EH (cell line): ENCODE measurements at places on chromosomes 7 and 10.

DNA sequence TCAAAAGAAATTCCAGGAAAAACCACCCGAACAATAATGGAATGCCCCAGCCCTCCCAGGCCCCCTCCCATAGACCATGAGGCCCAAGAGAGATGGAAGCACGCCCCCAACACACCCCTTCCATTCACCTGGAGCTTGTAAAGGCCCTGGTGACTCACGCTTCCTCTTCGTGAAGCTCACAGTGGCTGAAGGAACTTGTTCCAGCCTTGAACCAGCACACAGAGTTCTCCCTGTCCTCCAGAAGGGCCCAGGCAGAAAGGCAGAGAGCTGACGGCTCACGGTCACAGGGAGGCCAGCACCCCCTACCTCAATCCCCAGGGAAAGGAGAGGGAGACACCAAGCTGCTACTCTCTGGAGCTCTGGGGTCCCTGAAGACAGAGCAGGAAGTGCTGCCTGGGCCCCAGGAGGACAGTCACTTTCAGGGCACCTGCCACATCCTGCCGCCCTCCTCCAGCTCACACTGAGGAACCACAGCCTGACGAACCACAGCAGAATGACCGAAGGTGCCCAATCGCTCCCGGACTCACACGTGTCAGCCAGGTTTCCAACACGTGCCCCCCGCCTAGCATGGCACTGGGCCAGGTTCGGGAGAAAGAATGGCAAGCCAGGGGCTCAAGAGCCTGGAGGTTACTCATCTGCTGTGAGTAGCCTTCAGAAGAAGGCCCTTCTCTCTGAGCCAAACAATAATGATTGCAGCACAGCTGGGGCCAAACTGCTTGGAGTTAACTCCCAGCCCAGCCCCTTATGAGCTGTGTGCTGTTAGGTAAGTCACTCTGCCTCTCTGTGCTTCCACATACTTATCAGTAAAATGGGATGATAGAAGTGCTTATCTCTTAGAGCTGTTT lies 52.8 kb downstream of the DLG5 start:
- DNase-seq, result peak; percentile 71

DNA sequence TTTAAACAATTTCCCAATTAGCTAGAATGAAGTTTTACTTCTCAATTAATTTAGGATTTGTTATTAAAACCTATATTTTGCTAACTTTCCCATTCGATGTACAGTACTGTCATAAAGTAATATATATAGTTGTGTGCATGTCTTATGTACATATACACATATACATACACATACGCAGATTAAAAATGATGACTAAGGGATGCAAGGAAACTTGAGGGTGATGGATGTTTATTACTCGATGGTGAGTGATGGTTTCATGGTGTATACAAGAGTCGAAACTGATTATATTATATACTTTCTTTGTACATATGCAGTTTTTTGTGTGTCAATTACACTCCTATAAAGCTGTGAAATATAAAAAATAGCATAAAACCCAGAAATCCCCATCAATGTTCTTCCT lies 248.2 kb downstream of the COBL start:
- DNase-seq, result no peak

DNA sequence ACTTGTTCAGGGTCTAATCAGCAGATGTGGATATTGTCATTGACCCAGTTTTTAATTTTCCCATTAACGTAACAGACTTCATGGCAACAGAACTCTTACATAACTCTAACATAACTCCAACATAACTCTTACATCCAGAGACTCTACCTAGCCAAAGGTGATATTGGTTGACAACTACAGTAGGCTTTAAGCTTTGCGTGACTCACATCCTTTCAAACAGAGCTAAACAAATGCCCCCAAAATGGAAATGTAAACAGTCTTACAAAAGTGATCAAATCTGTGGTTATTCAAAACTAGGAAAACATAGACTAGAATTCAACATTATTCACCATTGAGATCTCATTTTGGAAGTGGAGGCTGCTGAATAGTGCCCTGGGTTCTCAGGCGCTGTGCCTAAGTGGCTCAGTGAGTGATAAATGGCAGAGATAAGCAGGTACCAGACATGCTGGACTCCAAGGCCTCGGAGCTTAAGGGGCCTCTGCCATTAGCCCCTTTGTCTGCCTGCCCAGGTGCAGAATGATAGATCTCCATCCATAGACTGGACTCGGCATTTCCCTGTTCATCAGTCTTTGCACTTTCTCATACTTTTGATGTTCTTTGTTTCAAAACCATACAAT lies 34.3 kb upstream of the BTBD16 start:
- no peak for DNase-seq

DNA sequence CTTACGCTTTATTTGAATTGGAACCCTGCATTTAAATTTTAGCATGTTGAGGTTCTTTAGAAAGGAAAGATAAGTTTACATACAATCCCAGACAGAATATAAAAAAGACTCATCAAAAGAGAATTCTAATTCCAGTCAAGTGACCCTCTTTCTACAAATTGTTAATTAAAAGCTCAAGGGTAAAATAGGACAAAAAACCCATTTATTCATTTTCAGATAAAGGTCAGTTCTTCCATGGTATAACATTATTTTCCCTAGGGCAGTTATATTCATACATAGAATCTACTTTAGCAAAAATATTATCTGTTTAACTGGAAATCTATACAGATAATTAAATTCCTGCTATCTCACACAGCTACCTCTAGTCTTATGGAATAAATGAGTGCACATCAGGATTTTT lies 137.5 kb upstream of the LAMB4 start:
- no peak for DNase-seq

- DNase-seq, result no peak
Measured at GRCh38 chr7:91959023-91959422, 18.4 kb downstream of the AKAP9 start.

- DNase-seq, result no peak
Measured at GRCh38 chr7:8178353-8178752, 83.6 kb downstream of the ICA1 start.

GRCh38 chr7:27532314-27532713 lies 130.4 kb downstream of the HIBADH start:
- peak; percentile 46 for DNase-seq

- DNase-seq, result peak; percentile 46
Measured at GRCh38 chr7:93249491-93250148, 17.5 kb downstream of the VPS50 start.

DNA sequence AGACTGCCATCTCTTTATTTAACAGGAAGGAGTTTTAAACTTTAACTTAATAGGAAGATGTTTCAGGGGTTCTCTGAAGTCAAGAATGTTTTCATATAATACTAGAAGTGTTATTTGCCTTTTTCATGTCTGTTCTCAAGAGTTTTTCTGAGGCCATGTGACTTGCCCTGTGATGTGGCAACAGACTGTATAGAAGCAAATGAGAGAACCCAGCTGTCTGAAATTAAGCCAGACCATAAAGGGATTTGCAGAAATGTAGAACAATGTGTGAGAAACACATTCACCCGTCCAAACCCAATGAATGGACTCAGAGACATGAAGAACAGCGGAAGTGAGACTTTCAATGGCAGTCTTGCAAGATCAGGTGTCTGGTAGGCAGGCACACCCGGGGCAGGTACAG lies 23.8 kb downstream of the MAPK8 start:
- DNase-seq, result peak; percentile 6

DNA sequence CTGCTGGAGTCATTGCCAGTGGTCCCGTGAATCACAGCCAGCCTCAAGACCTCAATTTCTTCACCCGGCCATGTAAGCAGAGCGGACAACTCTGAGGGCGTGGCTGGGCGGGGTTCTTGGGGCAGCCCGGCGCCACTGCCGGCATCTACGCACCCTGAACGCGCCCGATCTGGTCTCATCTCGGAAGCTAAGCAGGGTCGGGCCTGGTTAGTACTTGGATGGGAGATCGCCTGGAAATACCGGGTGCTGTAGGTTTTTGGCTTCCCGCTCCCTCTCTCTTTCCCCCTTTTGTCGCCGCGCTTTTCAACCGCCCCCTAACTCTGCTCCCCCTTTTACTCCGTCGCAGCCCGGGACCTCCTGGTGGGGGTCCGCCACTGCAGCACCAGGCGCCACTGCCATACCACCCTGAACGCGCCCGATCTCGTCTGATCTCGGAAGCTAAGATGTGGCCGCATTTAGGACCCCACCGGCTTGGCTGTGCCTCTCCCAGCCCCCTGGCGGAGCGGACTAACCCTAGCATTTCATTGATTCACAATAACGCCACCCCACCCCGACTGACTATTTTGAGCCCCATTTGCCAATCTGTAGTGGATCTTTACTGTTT lies 25.3 kb downstream of the GARIN1A start:
- DNase-seq, result peak; percentile 66
